ENCODE measurements at places on chromosomes 7 and 10.

DNA sequence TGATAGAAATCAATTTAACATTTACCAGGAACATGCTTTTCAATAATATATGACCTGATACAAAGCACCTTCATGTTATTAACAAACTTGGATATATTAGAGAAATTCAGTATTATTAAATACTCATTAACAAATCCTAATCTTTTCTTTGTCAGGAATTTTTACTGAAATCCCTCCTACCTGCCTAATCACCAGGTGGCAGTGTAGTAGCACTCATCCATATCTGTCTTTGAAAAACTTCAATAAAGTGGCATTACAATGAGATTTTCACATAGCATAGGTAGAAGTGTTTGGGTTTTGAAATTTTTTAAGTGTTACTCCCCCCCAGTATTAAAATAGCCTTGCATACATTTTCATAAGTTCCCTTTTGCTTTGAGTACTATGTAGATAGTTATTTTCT is 1246.6 kb upstream of the LRRN3 start:
- no peak for DNase-seq

DNA sequence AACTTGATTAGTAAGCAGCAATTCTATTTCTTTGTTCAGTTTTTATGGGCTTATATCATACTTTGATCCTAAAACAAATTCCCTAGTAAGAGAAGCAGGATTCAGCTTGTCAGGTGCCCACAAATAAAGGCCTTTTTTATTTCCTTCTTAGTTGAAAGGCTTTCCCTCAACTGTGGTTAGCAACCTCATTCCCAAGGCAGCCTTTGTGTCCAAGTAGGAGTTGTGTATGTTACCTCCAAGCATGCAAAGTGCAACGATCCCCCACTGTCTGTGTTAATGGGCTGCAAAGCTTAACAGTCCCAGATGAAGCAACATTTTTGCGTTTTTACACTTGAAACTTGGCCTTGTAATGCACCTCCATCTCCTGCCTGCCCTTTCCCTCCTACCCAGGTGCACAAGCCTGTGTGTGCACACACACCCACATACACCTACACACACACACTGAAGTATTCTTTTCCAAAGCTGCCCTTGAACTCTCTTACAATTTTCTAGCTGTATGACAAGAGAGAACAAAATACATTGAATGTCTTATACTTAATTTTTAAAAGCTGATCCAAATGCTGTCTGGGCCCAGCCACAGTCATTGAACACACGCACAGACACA is 278.2 kb downstream of the SNX13 start:
- no peak for DNase-seq

DNA sequence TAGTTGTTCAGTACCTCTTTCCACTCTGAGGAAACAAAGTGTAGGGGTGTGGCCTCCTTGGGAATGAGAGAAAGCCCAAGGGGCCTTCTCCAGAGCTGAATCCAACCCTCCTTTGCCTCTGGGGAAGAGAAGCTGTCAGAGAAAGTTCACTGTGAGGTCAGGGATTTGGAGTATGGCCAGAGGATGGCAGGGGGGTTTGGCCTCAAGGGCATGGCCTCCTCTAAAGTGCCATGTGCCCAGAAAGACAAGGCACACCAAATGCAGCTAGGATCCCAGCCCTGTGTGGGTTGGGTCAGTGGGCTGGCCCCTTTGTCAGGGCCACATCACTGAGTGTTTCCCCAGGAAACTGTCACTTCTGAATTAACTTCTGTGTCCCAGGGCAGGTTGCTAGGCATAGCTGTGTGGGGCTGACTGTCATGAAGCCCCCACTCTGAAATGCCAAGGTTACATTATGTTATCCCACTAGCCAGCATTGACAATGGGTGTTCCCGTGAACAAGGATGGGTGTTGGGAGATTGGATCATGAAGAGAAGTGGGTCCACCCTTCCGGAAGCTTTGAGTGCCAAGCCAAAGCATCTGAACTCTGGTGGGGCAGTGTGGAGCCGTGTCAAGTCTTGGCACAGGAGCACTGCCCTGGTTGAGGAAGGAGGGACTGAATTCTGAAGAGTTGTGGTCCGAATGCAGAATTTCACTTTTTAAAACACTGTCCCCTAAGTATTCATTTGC is 123.3 kb downstream of the ZMIZ1 start:
- no peak for DNase-seq

DNA sequence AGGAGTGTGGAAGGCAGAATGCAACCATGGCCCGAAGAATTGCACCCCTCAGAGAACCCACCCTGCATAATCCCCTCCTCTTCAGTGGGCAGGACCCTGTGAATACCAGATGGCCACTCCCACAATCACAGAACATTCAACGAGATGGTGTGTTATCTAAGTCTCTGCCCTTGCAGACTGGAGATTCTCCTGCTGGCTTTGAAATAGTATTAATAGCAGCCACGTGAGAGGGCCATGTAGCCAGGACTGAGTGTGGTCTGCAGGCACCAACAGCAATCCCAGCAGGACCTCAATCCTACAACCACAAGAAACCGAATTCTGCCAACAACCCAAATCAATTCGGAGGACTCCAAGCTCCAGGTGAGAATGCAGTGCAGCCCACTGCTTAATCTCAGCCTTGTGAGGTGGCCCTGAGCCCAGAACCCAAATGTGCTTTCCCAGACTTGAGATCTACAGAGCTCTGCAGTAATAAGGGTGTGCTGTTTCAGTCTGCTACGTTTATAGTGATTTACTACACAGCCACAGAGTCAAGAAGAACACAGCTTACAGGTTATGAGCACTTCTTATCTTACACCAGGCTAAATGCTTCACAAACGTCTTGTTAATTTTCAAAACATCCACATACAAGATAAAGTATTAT is 72.1 kb downstream of the VOPP1 start:
- DNase-seq: no peak

DNA sequence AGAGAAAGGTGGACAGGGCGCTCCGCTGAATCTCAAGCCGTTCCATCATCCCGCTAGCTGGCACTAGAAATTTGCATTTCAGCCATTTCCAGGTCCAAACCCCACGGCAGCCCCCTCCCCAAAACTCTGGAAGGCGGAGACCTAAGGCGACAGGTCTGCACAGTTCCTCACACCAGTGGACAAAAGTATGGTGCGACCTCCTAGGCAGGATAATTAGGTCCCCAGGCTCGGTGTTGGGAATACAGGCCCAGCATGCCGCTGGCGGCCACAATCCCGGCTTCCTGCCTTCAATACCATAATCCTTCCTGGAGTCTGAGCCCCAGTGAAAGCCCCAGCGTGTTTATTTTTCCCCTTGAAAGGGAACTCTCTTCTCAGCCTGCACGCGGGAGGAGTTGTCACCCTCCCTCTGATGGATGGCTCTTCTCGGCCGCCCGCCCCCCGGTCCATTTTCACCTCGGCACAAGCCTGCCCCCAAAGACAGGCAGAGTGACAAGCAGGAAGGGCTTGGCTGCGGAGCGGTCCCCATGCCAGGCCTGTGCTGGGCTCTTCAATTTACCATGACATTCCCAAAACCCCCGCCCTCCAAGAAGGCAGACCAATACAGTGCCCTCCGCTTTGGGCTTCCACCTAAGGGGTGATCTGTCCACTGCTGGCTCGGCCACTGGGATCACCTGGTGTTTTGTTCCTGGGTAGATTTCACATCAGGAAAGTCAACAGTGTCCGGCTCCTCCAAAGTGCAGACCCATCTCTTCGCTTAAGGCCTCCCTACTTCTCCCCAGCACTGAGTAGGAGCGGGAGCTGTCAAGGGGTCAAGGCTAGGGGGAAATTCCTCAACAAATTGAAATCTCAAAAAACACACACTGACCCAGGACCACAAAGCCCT is 2.2 kb downstream of the FGFR2 start:
- DNase-seq: no peak

GRCh38 chr10:48879451-48879850 is 60.2 kb downstream of the LRRC18 start:
- no peak for DNase-seq

GRCh38 chr10:63534723-63535122 is 13.5 kb downstream of the REEP3 start:
- DNase-seq: no peak

DNA sequence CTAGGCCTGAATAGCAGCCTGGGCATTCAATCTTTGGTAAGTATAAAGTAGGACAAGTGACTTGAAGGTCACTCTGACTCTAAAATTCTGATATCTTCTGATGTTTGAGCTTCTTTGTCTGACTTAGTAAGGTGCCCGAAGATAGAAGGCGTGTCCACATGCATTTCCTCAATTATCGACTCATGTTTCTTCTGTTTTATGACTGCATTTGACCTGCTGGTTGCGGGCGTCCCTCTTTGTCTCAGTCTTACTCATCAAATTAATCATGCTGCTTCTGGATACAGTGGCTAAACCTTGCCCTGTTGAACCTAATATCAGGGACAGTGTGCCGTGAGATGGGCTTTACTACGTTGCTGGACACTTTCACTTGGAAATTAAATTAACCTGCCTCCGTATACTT is 534.1 kb downstream of the SDK1 start:
- no peak for DNase-seq
